ENCODE measurements at places on chromosomes 1 and 21.
A peak's percentile ranks its signal among the peaks of the same experiment; 100 is the strongest.

- no peak for DNase-seq
Measured at GRCh38 chr1:114090738-114091505, 62.7 kb downstream of the SYT6 start.

- DNase-seq: no peak
Measured at GRCh38 chr1:171226747-171227370, 21.4 kb upstream of the FMO1 start.

- no peak for DNase-seq
Measured at GRCh38 chr1:61757950-61758349, 15.7 kb downstream of the PATJ start.

DNA sequence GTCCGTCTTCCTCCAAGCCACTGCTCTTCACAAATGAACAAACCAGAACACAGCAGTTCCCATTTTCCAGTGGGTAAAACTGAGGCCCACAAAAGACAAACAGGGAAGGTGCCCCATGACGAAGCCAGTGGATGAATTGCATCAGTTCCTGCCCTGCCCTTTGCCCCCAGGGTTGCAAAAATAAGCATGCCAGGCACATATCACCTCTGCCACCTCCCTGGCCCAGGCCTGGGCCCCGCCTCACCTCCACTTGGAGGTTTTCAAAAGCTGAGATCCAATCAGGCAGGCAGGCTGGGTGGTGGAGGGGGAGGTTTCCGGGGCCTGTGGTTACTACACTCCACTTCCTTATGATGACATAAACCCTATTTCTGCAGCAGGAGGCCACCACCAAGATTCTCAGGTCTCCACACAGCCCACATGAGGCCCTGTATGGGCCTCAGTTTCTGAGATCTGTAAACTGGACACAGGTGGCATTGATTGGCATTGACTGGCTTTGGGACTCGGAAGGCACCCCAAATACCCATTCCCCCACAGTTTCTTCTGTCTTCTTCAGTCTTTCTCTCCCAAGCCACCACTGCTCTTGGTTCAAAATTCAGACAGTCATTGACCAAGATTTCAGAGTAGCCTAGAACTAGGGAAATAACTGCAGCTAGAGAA is 4.1 kb downstream of the KIF21B start:
- DNase-seq: peak; percentile 68

DNA sequence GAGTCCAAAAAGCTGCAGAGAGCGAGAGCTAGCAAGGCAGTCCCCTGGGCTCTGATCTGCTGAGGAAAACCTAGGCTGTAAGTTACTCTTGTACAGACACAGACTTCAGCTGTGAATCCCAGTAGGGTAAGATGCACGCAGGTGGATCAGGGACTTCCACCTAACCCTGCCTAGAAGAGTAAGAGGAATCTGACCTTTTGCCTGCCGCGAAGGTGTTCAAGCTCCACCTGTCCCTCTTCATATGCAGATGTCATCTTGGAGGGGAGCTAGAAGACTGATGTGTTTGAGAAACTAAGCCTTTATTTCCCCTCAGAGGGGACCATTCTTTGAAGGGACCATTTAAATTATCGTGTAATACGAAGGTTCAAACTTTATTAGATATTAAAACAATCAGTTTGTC is 108.6 kb upstream of the USP24 start:
- no peak for DNase-seq

DNA sequence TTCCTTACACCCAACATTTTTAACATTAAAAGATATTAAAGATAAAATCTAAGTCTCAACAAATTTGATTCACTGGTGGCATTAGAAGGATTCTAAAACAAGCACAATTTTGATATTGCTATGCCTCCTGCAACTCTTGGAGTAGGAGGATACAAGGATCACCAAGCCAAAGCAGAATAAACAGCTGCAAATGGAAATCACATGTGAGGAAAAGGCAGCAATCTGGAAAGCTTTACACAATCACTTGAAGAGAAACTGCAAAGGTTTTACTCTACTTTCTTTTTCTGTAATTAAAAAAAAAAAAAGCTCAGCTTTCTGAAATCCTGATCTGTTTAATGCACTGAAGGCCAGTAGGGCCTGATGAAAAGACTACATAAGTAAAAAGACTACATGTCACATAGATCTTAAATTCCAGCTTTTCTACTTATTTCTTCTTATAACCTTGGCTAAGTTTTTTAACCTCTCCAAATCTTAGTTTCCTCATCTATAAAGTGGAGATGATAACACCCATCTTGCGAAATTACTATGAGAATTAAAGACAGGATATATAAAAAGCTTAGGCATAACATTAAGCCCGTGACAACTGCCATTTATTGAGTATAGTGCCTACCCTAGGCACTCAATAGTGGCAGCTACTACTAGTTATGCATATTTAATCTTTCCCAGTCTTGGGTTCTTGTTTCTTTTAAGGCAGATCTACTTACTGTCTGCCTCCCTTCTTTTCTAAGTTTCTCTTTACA is 73.5 kb downstream of the EPS15 start:
- no peak for DNase-seq

- DNase-seq: no peak
Measured at GRCh38 chr1:182426442-182427430, 23.2 kb upstream of the RGSL1 start.

DNA sequence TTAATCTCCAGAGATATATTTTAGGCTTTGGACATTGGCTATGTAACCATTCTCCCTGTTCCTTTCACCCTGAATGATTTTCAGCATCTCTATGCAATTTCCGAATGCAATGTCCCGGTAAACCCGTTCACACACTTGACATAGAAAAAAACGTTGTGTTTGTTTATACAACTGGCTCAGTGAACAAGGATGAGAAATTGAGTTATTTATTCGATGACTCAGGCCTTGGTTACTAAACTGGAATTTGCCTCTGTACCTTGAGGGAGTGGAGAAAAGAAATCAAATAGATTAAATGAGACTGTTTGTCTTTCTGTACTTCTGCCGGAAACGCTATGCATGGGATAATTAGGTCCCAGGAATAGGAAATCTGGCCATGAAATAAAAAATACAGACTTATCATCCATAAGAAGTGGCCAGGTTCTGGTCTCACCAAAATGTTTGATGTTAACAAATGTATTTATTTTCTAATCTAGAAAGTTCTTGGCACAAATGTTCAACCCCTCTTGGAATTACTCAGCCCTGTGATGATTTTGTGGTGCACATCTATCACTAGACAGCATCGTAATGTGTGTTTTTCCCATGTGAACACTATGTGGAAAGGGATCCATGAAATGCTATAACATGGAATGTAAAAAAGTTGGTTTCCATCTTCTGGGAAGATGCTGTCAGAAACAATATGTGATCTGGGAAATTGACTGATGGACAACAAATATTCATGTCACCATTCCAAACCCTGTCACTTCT is 253.9 kb downstream of the DUSP10 start:
- DNase-seq: no peak

GRCh38 chr1:246878551-246878950 is 53.2 kb downstream of the AHCTF1 start:
- DNase-seq: no peak

DNA sequence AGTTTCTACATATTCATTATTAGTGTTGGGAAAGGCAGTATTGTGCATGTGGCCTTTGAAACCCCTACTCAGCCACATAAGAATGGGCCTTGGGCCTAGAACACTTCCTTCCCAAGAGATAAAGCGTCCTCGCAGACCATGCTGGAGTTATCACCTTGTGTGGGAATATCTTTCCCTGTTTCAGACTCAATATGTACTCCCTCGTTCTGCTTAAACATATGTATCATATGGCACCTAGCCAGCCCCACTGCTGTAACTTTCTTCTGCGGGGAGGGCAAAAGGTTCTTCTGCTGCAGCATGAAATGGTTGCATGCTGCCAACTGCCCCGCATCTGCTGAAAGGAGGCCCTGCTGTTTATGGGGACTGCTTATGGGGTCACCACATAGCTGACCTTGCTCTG is 92.0 kb downstream of the CRB1 start:
- no peak for DNase-seq

- DNase-seq: no peak
Measured at GRCh38 chr1:24805534-24806301, 60.5 kb downstream of the CLIC4 start.

GRCh38 chr1:10947691-10948462 is 64.6 kb upstream of the TARDBP start:
- DNase-seq: no peak

DNA sequence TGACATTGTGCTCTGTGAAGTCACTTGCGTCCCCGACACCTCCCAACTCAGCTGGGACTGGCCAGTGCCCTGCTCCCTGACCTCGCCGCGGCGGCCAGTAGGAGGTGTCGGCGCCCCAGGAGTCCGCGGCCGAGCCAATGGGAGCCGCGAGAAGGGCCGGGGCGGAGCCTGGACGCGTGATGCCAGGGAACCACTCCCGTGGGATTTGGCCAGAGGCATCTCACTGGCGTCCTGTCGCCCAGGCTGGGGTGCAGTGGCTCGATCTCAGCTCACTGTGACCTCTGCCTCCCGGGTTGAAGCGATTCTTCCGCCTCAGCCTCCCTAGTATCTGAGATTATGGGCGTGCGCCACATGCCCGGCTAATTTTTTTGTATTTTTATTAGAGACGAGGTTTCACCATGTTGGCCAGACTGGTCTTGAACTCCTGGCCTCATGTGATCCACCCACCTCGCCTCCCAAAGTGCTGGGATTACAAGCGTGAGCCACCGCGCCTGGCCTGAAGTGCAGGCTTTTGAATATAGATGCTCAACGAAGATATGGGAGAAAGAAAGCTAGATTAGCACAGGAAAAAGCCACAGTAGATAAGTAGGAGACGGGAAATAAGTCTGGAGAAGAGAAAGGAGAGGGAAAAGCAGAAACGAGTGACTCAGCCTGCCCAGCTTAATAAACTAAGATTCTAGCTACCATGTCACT is 38.0 kb downstream of the ZBTB8OS start:
- peak; percentile 18 for DNase-seq

- no peak for DNase-seq
Measured at GRCh38 chr1:94602316-94602715, 60.8 kb upstream of the F3 start.

- no peak for DNase-seq
Measured at GRCh38 chr1:87791931-87792740, 463.5 kb downstream of the LMO4 start.

DNA sequence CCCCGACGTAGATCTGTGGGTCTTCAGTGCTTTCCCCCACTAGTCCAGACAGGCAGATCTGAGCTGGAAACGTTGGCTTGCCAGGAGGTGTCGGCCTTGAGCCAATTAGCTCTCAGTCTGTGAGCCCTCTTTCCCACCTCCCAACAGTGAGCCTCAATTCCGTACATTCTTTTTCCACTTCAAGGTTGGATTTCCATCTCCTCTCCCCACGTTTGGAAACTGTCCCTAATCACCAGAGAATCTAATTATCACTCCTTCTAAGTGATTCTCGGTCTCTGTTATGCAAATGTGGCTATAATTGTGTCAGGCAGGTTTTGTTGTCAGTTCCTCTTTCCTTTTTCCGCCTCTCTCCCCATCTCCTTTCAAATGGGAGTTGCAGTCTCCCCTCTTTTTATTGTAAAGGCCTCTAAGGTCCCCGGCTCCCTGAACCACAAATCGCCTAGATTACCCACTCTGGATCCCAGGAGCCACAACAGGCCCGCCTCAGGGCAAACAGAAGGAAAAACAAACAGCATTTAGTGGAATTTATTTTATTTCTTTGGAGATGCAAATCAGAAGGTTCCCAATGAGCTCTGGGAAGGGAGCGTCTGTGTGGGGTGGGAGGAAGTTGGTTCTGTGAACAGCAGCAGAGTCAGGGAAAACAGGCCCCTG is 29.4 kb upstream of the LRRN2 start:
- DNase-seq: no peak

- DNase-seq: no peak
Measured at GRCh38 chr1:208737922-208738321, 493.7 kb upstream of the PLXNA2 start.

DNA sequence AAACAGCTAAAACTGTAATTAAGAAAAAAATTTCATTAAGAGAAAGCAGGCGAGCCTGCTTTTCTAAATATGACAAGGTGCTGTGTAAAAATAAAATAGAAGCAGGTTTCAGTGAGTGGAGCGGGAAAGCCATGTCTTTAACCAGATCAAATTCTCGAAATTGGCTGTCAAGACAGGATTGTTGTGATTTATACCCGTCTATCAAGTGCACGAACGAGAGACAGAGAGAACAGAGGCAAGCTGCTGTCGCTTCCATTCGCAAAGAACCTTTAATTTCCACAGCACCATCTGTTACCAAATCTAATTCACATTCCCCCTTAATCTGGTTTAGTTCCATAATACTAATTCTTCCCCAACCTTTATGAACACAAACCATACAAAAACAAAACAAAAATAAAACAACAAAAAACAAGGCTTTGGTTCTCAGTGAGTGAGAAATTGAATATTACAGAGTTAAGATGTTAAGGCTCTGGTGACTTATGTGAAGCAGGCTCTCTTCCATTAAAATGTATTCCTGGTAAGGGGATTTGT is 35.0 kb downstream of the ESRRG start:
- no peak for DNase-seq

GRCh38 chr1:230773396-230774033 is 26.3 kb downstream of the CAPN9 start:
- no peak for DNase-seq

GRCh38 chr1:114290776-114291175 is 137.1 kb upstream of the SYT6 start:
- DNase-seq: no peak

DNA sequence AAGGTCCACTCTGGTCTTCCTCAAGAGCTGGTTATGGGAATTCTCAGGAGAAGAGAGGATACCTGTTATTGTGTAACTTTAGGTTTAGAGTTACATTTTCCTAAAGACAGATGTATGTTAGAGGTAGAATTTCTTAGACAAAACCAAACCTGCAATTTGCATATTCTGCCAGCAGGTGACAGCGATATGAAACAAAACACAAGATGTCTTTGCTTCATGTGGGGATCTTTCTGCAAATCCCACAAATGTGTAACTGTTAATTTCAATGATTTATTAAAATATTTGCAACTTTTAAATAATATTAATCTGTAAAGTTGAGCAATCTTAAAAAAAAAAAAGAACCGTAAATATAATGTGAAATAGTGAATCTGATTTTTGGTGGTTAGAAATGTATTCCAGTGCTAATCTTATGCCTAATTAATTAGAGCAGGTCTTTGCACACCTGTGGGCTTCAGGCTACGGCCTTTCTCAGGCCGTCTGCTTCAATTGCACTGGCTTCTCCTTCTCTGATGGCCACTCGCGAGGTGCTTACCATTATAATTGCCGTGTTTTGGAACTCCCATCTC is 33.4 kb downstream of the FAM78B start:
- DNase-seq: no peak

DNA sequence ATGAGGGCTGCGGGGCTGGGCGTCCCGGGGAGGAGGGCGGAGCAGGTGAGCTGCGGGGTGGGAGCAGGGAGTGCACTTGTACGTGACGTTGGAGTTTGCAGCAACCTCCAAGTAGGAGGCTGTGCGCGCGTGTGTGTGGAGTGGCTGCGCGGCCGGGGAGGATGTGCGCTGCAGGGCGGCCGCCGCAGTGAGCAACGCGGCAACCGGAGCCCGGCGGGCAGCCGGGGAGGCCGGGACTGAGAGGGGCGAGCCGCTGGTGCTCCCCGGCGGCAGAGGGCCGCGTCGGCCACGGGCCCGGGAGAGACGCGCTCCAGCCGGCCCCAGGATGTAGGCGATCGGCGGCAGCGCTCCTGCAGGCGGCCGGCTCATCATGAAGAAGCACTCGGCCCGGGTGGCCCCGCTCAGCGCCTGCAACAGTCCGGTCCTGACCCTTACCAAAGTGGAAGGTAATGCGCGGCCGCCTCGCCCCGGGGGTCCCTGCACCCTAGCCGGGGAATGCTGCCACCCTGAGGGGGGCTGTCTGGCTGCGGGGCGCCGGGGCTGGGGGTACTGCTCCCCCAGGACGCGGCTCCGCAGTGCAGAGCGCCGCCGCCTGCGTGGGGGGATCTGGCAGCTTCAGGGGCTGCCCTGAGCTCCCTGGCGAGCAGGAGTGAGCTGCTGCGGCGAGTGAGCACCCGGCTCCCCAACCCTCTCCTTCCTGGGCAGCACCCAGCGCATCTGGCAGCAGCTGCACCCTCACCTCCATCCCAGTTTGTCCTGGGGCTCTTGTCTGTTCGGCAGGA is 158.9 kb upstream of the COA6 start:
- DNase-seq: no peak

Measured in stimulated activated CD4-positive, alpha-beta T cell treated with anti-CD3 and anti-CD28 coated beads, TNF-alpha, amount 100 ng/mL, for 1 hour (primary cell).